Activated naive CD4-positive, alpha-beta T cell treated with anti-CD3 and anti-CD28 coated beads for 36 hours (primary cell): ENCODE measurements at places on chromosomes 11 and 22.
A peak's percentile ranks its signal among the peaks of the same experiment; 100 is the strongest.

GRCh38 chr11:99640671-99641070 lies 619.9 kb downstream of the CNTN5 start:
- DNase-seq: no peak

- DNase-seq: no peak
These were observed 50.1 kb upstream of the OLFML1 start for GRCh38 chr11:7435176-7435575.

- DNase-seq: no peak
These were observed 573.6 kb downstream of the BUD13 start for GRCh38 chr11:116199182-116199581.

DNA sequence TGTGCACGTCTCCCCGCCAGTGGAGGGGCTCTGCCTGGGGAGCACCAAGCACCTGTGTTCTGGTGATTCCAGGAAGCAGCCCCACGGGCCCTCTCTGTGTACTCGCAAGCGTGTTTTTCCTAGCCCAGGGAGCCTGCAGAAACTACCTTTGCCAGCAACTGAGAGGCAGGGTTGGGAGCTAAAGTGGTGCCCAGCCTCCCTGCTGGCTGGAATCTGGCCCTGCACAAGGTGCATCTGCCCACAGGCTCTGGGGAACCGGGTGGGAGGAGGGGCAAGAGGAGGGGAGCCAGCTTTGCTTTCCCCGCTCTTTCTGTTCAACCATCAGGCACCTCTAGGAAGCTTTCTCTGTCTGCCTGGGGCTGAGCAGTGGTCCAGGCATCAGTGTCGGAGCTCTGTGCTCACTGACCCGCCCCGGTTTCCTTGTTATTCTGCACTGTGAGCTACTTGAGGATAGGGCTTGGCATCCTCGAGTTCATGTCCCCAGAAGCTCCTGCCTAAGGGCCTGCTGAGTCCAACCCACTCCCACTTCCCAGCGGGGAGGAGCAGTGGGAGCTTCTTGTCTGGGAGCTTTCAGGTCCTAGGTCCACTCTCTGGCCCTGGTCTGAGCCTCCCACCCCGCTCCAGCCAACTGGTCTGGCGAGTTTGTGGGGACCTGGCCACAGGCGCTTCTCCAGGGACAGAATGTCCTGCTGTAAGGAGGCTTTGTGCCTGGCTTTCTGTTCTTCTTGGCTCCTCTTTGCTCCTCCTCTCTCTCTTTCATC lies 14.9 kb downstream of the DAGLA start:
- DNase-seq: no peak

GRCh38 chr11:16876053-16876752 lies 137.8 kb downstream of the C11orf58 start:
- DNase-seq: no peak

DNA sequence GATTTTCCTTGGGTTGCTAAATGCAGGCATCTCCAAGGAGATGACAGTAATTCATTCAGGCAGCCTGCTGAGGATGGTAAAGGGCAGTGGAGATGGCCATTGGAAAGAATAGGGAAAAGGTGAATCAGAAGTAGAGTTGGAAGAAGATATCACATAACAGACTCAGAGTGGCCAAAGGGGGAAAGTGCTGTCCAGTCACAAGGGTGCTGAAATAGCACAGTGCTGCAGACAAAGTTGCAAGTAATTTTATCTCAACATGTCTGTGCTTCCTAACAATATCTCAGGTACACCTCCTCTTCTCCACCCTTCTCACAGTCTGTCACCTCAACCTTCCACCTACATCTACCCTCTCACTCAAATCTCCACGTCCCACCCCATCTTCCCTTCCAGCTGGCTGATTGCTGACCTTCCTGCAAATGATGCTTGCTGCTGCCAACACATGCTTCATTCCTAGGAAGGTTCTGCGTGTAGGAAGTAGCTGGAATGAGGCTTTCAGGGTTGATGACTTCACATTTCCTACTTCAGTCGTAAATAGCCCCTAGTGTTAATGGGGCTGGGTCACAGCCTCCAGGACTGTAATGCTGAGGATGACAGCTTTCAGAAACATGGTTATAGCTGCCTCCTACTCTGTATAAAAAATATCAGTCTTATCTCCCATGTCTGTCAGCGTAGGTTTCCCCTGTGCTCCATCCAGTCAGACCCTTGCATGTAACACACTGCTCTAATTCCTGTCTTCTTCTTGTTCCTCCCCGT lies 123.9 kb downstream of the CTNND1 start:
- DNase-seq: peak; percentile 47

DNA sequence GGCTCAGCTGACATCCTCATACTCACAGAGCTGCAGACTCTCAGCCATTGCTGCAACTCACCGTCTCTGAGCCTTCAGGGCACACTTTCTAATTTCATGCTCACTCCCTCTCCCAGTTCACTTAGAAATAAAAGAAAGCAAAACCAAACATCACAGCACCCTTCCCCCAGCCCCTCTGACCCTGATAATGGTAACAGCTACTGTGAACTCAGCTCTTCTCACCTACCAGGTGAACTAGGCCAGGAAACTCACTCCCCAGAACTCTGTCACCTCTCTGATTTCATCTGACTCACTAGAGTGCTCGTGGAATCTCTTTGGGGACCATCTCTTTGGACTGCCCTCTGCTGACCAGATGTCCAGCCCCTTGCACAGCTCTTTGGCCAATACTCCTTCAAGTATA lies 14.5 kb upstream of the PARVA start:
- DNase-seq: peak; percentile 41

DNA sequence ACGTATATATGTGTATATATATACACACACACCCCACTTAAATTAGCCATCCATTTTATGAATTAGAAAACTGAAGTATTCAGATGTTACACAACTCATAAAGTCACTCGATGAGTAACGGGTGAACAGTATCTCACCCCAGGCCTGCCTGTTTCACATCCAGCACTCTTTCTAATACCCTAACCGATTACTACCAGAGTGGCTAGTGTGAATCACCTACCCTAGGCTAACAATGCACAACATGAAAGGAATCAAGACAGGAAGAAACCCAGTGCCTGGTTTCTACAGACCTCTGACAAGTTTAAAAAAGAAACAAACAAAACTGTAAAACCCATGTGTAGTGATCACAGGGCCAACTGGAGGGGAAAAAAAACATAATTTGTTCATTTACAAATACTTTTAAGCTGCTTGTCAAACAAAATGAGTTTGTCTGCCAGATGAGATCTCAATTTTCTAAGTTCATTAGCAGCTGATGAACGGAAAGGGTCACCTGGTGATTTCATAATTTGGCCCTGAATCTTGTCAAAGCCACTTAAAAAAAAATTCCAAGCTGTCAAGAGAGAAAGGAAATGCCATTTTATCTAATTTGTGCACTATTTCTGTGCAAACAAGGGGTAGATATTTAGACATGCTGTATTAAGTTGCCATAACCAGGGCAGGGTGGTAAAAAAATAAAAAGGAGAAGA lies 134.8 kb downstream of the LARGE1 start:
- DNase-seq: no peak

GRCh38 chr11:72125956-72126355 lies 9.6 kb upstream of the FOLR3 start:
- DNase-seq: no peak

DNA sequence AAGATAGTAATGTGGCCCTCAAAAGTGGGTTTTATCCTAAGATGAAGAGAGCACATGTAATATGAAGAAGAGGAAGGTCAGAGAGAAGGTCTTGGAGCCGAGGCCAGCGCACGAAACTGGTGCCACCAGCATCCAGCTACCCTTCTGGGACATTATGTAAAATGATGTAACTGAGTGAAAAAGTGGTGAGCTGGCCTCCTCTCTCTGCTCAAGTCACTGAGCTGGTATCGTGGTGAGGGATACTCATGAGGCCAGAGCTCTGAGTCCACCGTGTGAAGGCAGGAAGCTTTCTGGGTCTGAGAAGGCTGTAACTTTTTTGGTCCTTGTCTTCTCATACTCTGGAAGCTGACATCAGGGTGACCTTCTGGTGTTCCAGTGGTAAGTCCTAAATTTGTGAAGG lies 25.1 kb downstream of the RNF185 start:
- no peak for DNase-seq

GRCh38 chr11:60169264-60169915 lies 13.5 kb downstream of the MS4A6A start:
- peak; percentile 31 for DNase-seq

- DNase-seq: no peak
These were observed 344.4 kb downstream of the CTTN start for GRCh38 chr11:70742553-70743291.

- no peak for DNase-seq
These were observed 156.5 kb upstream of the SOX6 start for GRCh38 chr11:16512899-16513241.

DNA sequence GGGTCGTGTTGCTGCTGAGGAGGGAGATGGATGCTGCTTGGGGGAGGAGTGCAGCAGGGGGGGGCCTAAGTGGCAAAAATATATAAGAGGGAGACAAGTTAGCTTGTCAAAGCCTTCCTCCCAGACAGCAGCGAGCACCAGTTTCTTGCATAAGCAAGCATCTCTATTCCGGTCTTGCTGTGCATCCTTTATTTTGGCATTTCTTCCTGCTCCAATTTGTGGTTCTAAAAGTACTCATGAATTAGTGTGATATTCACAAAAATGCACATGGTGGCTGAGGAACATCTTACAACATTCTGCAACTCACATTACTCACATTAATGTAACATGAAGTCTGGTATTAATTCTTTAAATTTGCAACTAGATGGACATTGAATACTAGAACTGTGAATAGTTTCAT lies 32.1 kb downstream of the GDPD5 start:
- DNase-seq: no peak

GRCh38 chr11:75403983-75404658 lies 4.8 kb downstream of the RPS3 start:
- no peak for DNase-seq

- DNase-seq: no peak
These were observed 1313.1 kb downstream of the JRKL start for GRCh38 chr11:97702951-97703350.

GRCh38 chr11:73366265-73366610 lies 10.0 kb upstream of the RELT start:
- DNase-seq: peak; percentile 41

- no peak for DNase-seq
These were observed 64.7 kb downstream of the MAML2 start for GRCh38 chr11:96278039-96278897.

- DNase-seq: no peak
These were observed 60.4 kb downstream of the BCL2L13 start for GRCh38 chr22:17698948-17699347.

DNA sequence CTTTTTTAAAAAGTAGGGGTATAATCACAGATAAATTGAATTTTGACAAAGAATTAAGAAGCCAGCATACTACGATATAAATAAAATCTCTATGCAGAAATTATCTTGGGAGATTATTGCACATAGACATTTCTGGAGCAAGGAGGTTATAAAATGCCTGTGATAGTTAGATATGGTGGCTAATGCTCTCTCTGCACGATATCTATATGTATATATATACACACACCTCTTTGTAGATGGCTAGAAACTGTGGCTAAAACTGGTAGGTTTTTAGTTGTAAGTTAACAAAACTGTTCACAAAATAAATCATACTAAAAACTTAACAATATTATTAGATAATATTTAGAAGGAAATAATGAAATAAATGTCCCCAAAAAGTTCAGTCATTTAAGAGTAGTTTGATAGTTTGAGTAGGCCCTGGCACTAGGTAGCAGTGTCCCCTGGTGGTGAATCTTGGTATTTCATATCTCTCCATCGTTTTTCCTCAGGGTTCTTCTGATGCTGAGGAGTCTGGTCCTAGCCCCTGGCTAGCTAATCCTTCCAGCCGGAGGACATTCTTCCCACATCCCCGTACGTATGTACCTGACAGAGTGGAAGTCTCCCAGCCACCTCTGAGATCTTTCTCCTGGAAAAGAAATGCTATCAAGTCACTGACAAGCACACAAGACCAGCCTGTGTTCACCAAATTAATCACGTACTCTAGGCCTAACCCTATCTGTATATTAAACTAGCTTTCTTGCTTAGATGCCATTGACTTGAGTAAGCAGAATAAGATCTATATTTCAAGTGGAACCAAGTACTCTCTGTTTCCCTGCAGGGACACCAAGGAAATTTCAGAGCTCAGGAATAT lies 32.2 kb downstream of the ART5 start:
- DNase-seq: peak; percentile 43

DNA sequence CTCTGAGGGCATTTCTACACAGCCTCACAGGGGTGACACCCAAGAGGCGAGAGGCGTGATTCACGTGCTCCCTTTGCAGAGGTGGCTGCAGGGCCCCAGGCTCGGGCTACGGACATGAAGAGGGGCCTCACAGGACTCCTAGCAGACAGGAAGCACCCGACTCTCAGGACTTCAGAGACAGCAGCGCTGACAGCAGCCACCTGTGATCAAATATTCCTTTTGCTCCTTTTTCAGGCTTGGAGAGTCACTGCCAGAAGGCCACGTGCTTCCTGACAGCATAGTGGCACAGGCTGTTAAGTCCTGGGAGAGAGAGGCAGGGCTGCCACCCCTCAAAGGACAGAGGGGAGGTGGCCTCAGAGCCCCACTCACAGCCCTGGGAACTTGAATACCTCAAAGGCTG lies 348.9 kb downstream of the CADM1 start:
- DNase-seq: no peak

DNA sequence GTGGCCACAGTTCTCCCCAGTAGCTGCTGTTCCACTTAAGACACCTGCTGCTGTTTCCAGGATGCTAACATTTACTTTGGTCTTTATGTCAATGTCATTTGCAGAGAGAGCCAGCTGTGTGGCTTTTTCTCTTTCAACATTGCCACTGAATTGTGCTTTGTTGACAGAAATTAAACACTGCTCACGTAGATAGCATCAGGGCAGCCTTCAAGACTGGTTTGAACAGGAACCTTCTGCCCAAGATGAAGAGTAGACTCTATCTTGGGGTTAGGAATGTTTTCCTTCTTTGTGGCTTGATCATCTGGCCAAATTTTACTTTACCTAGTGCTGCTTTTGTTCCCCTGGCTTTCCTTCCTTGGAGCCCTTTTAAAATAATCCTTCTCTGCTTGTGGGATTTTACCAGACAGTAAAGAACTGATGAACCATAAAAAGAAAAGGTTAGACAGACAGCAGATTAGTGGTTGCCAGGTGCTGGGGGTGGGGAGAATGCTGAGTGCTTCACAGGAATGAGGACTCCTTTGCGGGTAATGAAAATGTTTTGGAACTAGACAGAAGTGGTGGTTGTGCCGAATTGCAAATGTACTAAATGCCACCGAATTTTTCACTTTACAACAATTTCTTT lies 22.7 kb upstream of the XBP1 start:
- peak; percentile 55 for DNase-seq

GRCh38 chr11:95883381-95883780 lies 40.5 kb downstream of the MTMR2 start:
- no peak for DNase-seq

DNA sequence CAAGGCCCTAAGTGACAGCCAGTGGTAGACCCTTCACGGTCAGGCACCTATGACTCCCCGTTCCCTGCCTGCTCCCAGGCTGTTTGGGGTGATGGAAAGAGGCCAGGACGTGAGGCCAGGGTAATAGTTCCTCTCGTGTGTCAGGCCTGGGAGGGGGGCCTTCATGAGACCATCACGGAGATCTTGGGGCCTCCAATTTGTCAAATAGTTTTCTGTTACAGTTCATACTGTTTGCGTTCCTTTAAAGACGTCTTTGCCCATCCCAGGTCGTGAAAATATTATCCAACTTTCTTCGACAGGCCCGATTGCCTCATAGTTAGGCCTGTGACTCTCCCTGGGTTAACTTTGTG lies 62.2 kb upstream of the KCNQ1OT1 start:
- no peak for DNase-seq
